ENCODE measurements at places on chromosomes 7 and 10.

DNA sequence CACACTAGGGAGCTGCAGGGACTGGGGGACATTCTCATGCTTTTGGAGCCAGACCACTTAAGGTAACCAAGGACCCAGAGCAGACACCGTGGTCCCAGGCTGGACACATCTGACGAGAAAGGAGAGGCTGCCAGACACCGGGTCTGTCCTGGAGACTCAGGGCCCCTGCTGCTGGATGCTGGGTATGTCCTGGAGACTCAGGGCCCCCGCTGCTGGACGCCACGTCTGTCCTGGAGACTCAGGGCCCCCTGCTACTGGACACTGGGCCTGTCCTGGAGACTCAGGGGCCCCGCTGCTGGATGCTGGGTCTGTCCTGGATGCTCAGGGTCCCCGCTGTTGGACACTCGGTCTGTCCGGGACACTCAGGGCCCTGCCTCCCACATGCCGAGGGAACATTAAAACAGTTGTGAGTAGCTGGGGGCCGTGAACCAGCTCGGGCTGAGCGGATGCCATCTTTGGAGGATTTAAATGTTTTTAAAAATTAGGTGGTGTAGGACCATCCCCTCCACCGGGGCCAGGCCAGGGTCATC lies 249.7 kb downstream of the DNAJB6 start:
- no peak for DNase-seq

- DNase-seq: no peak
Measured at GRCh38 chr7:110347081-110347480, 743.8 kb upstream of the LRRN3 start.

- DNase-seq: no peak
Measured at GRCh38 chr10:67088036-67088435, 162.2 kb downstream of the LRRTM3 start.

DNA sequence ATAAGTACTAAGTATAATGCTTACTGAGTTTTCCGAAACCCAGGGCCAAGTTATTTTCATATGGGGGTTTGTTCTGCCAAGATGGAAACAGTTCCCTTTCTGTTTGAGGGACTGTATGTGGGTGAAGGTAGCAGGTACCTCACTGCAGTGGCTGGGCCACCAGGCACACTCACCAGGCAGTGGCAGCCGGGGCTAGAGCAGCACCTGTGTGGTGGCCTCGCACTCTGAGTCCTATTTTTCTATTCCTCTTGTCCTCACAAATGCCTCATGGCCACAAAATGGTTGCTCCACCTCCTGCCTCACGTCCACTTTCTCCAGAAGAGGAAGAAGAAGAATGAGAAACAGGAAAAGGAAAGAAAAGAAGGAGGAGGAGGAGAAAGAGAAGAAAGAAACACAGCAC lies 167.3 kb upstream of the SHH start:
- no peak for DNase-seq

GRCh38 chr7:87128861-87129267 lies 23.4 kb upstream of the DMTF1 start:
- DNase-seq: no peak

- DNase-seq: no peak
Measured at GRCh38 chr10:63093227-63093626, 39.9 kb upstream of the NRBF2 start.

GRCh38 chr7:46220066-46220630 lies 299.1 kb upstream of the IGFBP3 start:
- DNase-seq: no peak

GRCh38 chr10:61900829-61901792 lies at the start of gene ARID5B:
Gene ARID5B (plus strand): TSS chr10:61901699. CDS start chr10:61901710, 11 bp downstream.
- peak; percentile 80 for DNase-seq
